ENCODE measurements at places on chromosomes 7 and 10.

DNA sequence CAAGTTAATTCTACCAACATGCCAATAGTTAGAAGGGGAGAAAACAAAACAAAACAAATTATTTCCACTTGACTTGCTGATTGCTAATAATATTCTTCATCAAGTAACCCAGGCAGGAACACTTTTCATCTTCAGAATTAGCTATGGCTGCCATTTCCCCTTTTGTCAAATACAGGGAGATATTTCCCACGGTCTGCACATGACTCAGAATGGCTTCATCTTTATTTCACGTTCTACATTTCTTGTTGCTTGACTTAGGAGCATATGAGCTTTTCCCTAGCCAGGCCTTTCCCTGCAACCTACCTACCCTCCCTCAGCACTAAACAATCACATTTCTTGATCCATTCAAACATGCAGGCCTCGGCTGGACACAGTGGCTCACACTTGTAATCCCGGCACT, 6.5 kb downstream of the CPVL start:
- DNase-seq, result no peak

- no peak for DNase-seq
Observed at GRCh38 chr7:932651-932975, 21.9 kb downstream of the ADAP1 start.

DNA sequence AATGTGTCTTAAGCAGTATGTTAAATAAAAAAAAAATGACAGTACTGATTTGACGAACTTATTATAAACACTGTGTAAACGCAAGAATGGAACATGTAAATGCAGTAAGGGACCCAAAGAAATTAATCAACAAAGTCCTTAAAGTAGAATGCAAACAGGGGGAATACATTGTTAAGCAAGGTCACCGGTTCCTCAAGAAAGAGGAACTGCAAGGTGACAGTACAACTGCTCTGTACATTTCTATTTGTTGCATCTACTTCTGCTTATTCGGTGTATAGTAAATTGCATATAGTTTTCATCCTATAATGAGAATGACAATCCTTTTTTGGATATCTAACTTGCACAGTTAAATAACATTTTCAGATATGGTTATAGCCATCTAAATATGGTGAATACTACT, 387.0 kb upstream of the SEMA3D start:
- no peak for DNase-seq

- DNase-seq, result no peak
Observed at GRCh38 chr7:91571601-91572000, 307.4 kb downstream of the FZD1 start.

Data from stimulated activated CD8-positive, alpha-beta memory T cell treated with anti-CD3 and anti-CD28 coated beads, Interleukin-4, amount 100 ng/mL, for 4 hours (primary cell).